GDM1 (cell line): ENCODE measurements at places on chromosomes 5 and 9.

GRCh38 chr5:128083811-128084227 is 253 bp downstream of the SLC12A2 start:
- peak; percentile 70 for DNase-seq

GRCh38 chr5:143636931-143637528 is 174.9 kb upstream of the HMHB1 start:
- DNase-seq: no peak

DNA sequence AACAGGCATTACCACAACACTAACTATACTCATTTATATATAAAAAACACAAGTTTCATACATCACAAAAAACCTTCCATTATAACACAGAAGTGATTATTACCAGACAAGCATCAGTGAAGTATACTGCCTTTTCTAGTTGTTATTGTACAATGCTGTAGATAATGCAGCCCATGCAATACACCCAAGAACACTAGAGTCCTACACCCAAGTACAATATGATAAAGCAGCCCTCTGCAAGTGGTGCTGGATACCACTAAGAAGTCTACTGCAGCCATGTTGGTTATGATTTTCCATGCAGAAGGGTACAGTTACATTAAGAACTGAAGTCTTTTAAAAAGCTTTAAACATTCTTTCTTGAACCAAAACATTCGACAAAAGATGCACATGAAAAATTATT is 10.3 kb downstream of the ZFAND5 start:
- no peak for DNase-seq

GRCh38 chr5:135561266-135561665 is 17.5 kb downstream of the CXCL14 start:
- DNase-seq: no peak

GRCh38 chr9:107138261-107138992 is 144.7 kb upstream of the RAD23B start:
- DNase-seq: no peak

- DNase-seq: no peak
These were observed 20.2 kb downstream of the SLC36A1 start for GRCh38 chr5:151467576-151467975.

DNA sequence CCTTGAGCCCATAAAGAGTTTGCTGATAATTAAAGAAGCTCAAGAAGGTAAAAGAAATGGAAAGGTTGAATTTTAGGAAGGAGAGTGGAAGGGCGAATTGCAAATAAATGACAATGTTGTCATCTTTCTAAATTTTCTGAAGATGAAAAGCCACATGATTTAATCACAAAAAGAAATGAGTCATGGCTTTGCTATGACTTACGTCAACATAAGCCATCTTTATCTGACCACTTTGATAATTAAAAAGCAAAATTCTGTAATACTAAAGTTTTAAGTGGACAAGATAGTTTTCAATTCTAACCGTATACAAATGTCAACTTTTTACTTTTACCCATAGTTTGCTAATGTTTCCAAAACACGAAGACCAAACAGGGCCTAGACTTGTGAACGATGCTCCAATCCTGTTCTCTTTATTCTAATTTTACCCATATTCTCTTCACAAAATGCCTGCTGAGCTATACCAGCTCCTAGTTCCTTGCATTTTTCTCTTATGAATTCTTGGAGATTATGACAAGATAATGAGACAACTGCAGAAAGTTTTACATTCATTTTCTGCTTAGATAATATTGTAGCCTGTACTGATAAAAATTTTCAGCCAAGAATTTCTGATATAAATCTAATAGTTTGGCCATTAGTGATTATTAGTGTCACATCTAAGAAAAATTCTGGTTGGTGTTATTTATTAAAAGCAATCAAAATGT is 21.8 kb upstream of the PRUNE2 start:
- no peak for DNase-seq

- DNase-seq: no peak
These were observed 48.2 kb upstream of the ANGPTL2 start for GRCh38 chr9:127170652-127171051.

DNA sequence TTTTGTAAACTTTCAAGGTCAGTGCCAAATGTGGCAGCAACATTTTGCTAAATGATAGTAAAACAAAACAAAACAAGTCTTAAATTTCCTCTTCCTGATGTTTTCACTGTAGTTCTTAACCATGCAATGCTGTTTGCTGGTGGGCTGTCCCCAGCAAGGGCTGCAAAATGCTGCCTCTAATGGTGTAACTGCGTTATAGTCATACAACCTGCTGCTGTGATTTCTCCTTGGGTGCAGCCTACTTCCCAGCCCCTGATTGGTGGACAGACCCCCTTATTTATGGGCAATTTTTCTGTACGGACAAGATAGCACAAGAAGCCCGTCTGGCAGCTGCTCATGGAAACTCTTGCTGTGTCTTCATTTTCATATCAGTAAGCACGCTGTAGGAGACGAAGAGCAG is 26.6 kb upstream of the PIP5K1B start:
- no peak for DNase-seq

DNA sequence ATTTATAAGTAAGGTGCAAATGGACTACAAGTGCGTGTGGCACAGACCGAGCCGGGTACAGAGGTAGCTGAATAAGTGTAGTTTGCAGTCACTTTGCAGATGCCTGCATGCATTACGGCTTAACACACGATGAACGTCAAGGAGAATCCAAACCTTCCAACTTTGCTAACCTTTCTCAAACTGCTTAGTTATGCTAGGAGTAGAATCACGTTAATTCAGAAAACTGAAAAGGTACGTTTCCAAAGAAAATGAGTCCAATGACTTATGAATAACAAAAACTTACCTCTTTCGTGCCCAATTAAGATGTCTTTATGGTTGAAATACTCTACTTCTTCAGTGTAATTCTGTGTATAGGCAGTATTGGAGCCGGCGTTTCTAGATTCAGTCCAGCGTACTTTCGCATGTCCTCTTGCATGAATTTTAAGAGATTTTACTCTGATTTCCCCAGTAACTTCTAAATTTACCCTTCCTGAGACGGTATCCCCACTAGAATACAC is 539 bp downstream of the ARRDC3 start:
- DNase-seq: peak; percentile 2

DNA sequence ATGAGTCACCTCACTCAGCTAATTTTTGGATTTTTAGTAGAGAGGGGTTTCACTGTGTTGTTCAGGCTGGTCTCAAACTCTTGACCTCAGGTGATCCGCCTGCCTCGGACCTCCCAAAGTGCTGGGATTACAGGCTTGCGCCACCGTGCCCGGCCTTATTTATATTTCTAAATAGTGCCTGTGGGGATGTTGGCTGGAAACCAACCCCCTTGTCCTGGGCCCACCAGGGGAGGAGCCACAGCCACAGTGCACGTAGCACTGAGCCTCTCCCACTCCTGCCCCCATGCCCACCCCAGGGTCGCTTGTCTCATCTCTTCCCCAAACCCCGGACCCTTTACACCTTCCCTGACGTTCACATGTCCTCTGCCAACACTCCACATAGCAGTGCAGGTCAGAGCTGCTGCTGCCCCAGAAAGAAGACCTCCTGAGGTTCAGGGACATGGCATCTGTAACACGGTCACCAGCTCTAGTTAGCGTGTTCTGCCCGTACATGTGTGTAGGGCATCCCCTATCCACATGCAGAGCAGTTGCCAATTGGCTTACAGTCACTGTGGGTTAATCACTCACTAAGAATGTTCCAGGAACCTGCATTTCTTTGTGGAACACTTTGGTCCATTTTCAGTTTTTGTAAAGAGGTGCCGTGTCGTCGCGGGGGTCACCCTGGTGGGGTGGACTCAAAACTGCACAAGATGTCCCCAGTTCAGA is 10.2 kb upstream of the MRPS2 start:
- no peak for DNase-seq

GRCh38 chr5:106171132-106171531 is 1499.6 kb downstream of the EFNA5 start:
- no peak for DNase-seq

GRCh38 chr5:1886846-1887587 is 4.3 kb upstream of the IRX4 start:
- no peak for DNase-seq
